Glomerular endothelial cell (primary cell): ENCODE measurements at places on chromosomes 5 and 9. TPM values are rescaled to one million over a fixed set of nuclear protein-coding genes. Genes with fewer than 3 reads are reported as not detected.

The NUDT12 gene
- 3.0 and 5.9 TPM in 2 replicates for total RNA-seq

The HMGCS1 gene
- total RNA-seq = 34.1 and 41.8 TPM in 2 replicates

The TNFSF15 gene
- total RNA-seq = 48.1 and 54.9 TPM in 2 replicates

The DAPK1 gene
- 63.0 and 63.8 TPM in 2 replicates for total RNA-seq

The NUTM2F gene
- total RNA-seq = not detected in 2 replicates

The DAB2IP gene
- 31.7 and 65.8 TPM in 2 replicates for total RNA-seq

The CAMK2A gene
- total RNA-seq = not detected in 2 replicates

The AGXT2 gene
- not detected in 2 replicates for total RNA-seq

The ACTBL2 gene
- 2.8 and 4.0 TPM in 2 replicates for total RNA-seq

The SLC34A1 gene
- total RNA-seq = not detected in 2 replicates

The CDC37L1 gene
- total RNA-seq = 4.9 and 7.4 TPM in 2 replicates

The PRXL2C gene
- total RNA-seq = 13.8 and 18.4 TPM in 2 replicates

The SLIT3 gene
- 1.3 and 7.4 TPM in 2 replicates for total RNA-seq

The NR5A1 gene
- not detected in 2 replicates for total RNA-seq
